ENCODE measurements at places on chromosomes 4 and X.

GRCh38 chr4:121449416-121449815 lies 68.6 kb upstream of the QRFPR start:
- DNase-seq = no peak

GRCh38 chrX:70044541-70045245 lies 5.0 kb downstream of the AWAT2 start:
- no peak for DNase-seq

DNA sequence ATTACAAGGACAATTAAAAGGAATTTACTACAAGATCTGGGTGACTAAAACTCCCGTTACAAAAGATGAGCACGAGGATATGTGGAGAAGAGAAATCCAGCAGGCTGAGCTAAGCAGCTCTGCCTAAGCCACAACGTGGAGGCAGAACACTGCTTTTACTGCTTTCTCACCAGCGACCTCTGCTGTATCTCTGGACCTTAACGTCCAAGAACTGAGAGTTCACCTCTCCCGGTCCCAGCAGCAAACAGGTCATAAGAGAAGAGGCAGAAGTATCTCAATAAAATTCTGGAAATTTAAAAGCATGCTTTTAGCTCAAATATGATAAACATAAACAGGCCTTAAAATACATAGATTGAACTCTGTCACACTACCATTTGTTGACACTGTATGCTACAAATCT lies 81.0 kb downstream of the ADGRA3 start:
- no peak for DNase-seq

DNA sequence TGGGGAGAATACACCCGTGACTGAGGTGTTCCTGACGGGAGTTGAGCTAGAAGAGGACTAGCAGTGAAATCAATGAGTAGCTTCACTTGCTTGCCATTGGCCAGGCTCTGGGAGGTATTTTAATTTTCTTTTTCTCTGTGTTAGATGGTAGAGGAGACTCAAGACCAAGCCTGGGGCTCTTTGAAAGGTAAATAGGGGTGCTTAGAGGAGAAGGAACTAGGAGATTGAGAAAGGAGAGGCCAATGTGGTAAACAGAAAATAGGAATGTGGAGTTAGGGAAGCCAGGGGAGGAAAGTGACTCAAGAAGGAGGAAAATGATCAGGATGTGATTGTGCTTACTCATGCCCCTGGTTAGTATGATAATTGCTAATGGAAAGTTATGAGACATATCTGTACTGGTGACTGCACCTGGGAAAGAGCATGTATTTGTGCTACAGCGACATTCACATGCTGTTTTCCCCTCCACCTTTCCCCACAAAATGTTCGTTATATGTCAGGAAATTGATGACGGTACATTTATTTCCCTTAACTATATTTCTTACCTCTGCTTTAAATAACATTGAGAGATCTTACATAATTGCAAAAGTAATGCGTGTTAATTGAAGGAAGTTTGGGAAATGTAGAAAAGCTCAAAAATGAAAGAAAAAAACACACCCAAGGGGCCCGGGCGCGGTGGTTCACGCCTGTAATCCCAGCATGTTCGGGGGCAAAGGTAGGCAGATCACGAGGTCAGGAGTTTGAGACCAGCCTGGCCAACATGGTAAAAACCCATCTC lies 16.9 kb upstream of the LRBA start:
- peak; percentile 31 for DNase-seq
